ENCODE measurements at places on chromosomes 2 and 18.

GRCh38 chr2:230412371-230412711 is 3.7 kb upstream of the SP100 start:
- DNase-seq: no peak

DNA sequence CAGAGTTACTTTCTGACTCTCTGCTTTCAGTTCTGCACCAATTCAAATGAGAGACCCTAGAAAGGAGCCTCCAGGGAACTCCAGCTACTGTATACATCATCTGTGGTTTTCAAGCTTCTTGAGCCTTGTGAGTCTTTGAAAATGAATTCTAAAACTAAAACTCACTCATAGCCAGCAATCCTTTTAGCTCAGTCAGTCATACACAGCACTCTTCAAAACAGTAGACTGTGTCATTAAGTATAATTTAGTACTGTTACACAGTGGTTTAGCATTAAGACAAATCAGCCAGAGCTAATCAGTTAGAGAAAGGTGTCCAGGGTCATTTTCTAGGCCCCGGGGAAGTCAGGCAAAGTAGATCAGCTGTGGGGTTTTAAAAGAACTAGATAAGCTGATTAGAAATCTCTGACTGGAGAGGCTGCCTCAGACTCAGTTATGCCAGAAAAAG is 322.1 kb upstream of the THUMPD2 start:
- DNase-seq: no peak

DNA sequence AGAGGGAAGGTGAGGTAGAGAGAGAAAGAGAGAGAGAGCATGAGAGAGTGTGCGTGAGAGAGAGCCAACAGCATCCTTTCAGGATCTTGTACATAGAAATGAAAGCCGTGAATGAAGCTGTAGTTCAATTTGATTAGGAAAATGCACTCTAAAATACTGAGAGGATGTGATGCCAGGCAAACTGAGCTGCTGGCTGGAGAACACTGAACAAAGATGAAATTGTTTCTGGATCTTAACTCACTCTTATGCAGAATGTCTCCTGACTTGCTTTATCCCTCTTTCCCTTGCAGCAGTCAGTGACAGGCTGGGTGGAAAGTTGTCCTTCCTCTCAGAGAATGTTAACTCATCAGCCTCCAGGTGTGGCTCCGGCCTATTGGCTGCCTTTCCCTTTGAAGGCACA is 10.7 kb downstream of the LYPD1 start:
- DNase-seq: no peak

- DNase-seq: no peak
These were observed 747.4 kb upstream of the ID2 start for GRCh38 chr2:7934476-7934875.

GRCh38 chr2:141455211-141455826 is 675.5 kb downstream of the LRP1B start:
- DNase-seq: no peak

DNA sequence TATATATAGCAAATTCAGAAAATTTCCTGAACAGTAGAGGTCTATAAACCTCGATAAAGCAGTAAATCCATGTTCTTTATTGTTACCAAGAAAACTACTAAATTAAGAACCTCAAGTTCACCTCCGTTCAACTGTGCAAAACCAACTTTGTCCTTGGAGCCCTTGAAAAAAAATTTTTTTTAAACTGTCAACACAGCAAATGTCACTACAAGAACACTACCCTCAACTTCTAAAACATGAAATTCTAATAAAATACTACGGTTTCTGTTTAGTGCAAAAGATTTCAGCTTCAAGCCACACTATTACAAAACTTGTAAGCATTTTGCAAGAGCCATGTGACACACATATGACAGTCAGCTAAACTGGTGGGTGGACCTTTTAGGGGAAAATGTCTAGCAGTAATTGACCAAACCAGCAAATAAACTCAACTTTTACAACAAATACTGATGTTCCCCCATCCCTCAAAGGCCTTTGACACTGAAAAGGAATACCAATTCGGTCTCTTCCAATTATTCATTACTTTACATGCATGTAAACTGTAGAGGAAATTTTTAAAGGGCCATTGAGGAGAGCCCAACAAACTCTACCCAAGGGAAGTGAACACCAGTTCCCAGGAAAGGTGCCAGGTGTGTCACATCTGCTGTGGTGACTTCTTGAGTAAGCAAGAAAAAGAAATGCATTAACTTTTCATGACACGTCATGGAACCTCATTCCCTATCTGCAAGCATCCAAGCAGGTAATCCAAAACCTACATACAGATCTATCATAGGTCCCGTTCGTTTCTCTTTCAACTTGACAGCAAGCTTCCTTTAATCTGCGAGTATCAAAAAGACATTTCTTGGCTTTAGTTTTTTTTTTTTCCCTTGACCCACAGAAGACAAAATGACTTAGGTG is 1.4 kb downstream of the RAB1A start:
- no peak for DNase-seq

DNA sequence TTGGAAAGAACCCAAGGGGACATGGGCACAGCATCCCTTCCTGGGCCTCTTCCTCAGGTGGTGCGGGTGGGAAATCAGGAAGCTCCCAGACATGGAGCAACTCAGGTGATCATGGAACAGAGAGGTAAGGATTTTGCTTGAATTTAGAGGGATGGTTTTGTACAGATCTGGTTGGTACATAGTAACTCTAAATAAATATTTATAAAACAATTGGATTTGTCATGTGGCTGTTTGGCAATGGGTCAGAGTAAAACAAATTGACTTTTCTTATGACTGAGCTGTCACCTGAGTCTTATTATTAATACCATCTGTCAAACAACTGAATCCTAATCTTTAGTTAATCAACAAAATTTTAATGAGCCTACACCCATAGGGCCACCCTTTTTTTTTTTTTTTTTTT is 19.4 kb upstream of the TMEM178A start:
- DNase-seq: no peak

DNA sequence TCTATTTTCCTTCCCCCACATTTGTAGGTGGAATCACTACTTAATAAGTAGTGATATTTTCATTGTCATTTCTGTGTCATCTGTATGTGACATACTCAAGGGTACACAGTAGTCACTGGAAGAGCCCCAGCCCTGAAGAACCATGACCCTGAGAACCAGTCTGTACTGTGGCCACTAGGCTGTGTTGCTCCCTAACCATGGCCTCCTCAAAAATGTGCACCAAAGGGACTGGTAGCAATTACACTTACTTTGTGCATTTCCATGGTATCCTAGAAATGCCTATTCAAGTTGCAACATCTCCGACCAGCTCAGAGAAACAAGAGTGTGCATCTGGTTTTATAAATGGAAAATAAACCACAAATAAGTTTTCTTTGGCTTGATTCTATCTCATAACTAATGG is 155.1 kb downstream of the DOCK10 start:
- DNase-seq: no peak

GRCh38 chr2:69138247-69138772 is 125.3 kb downstream of the ANTXR1 start:
- no peak for DNase-seq

- no peak for DNase-seq
These were observed 149.2 kb upstream of the REG3G start for GRCh38 chr2:78876316-78876688.
